ENCODE measurements at places on chromosomes 2 and 18. TPM values are rescaled to one million over a fixed set of nuclear protein-coding genes. Genes with fewer than 3 reads are reported as not detected.

DNA sequence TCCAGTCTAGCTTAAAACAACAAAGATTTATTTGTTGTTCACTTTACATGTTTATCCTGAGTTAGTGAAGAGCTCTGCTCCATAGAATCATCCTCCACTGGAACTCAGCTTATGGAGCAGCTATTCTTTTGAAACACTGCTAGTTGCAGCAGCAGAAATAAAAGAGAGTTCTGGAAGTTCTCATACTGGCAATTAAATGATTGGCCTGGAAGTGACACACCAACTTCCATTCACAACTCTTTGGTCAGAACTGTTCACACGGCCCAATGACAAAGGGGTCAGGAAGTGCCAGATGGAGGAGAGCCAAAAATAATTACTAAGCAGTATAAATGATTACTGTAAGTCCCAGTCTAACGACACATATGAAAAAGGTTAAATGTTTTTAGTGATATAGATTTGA is 39.1 kb downstream of the FBXO11 start:
- peak; percentile 8 for DNase-seq

DNA sequence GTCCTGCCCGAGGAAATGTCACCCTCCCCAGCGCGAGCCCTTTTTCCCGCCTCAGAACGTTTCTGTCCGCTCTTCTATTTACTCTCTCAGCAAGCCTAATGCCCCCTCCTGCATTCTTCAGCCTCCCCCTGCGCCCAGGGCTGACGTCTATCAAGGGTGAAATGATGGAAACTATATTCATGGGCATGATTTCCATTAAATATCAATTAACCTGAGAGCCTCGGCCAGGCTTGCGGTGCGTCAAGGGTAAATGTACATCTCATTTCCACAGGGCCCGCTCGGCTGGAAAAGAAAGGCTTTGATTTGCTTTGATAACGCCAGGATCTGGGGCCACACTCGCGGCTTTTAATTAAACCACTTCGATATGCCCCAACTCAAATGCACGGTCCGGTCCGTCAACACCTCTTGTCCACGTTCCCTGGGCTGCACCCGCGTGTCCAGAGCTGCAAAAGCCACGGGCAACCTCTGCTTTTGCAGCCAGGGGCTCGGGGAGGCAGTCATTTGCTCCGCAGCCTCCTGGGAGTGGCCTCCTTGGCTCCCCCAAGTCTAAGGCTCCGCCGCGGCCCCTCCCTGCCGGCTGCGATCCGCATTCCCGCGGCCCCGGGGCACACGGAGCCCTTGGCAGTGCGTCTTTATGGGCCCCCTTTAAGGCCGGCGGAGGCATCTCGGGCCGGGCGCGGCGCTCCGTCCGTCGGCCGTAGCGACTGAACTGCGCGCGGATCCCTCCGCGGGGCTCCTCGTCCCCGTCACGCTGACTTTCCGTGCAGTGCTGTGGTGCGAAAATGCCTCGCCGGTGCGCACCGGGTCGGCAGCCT is at the start of gene HOXD8:
Gene HOXD8 (plus strand): TSS at position 724 of the 815 bp plus-strand sequence. CDS start 662 bp downstream, outside the sequence.
- no peak for DNase-seq

DNA sequence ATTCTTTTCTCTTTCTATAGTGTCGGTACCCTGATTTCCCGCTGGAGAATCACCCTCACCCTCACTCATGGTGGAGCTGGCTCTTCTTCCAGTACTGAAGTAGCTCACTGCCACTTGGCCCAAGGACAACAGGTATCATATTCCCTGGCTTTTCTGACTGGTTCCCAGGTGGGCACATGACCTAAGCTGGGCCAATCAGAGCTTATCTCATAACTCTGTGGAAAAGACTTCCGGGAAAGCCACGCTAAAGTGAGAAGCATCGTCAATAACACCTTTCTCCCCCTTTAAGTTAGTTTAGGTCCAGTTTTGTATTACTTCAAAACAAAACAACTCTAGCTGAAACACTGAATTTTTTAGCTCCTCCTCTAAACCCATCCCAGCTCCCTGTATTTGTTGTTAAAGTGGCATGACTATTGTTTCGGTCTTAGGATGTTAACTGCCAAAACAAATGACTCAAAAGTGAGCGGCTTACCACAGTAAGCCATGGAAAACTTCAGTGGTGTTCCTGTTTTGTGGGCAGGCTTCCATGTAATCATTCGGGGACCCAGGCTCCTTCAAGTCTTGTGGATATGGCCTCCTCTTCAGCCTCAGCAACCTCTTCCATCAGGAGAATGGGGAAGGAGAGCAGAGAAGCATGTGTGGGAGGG is 137.4 kb upstream of the DLX2 start:
- no peak for DNase-seq

DNA sequence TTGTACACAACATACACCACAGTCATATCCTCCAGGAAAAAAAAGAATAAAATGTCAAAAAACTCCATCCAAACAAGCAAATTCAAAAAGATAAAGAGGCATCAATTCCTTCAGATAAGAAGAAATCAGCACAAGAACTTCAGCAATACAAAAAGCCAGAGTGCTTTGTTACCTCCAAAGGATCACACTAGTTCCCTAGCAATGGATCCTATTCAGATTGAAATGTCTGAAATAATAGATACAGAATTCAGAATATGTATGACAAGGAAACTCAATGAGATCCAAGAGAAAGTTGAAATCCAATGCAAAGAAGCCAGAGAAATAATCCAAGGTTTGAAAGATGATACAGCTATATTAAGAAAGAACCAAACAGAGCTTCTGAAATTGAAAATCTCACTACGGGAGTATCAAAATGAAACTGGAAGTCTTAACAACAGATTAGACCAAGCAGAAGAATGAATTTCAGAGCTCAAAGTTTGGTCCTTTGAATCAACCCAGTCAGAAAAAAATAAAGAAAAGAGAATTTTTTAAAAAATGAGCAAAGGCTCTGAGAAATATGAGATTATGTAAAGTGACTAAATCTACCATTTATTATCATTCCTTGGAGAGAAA is 80.6 kb downstream of the TRABD2A start:
- DNase-seq, result no peak

DNA sequence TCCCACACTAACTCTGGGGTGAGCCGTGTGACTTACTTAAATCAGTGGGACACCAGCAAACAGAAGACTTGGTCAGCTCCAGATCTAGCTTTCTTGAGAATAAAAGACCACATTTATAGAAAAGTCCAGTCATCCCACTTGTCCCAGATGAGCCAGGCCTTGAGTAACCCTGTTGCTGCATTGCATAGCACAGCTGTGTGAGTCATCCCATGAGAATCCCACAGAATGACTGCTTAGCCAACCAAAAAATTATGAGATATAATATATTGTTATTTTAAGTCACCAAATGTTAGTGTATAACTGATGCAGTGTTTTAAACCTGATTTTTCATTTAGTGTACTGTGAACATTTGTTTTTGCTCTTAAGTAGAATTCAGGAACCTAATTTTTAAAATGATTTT is 94.2 kb upstream of the FSHR start:
- DNase-seq, result peak; percentile 28

- no peak for DNase-seq
Measured at GRCh38 chr2:156170929-156171328, 161.6 kb downstream of the NR4A2 start.

- no peak for DNase-seq
Measured at GRCh38 chr2:132703396-132703795, 33.4 kb upstream of the LYPD1 start.

GRCh38 chr18:74528913-74529312 is 5.4 kb upstream of the CNDP1 start:
- DNase-seq, result no peak

GRCh38 chr2:215651412-215651811 is 215.5 kb upstream of the FN1 start:
- DNase-seq, result no peak

DNA sequence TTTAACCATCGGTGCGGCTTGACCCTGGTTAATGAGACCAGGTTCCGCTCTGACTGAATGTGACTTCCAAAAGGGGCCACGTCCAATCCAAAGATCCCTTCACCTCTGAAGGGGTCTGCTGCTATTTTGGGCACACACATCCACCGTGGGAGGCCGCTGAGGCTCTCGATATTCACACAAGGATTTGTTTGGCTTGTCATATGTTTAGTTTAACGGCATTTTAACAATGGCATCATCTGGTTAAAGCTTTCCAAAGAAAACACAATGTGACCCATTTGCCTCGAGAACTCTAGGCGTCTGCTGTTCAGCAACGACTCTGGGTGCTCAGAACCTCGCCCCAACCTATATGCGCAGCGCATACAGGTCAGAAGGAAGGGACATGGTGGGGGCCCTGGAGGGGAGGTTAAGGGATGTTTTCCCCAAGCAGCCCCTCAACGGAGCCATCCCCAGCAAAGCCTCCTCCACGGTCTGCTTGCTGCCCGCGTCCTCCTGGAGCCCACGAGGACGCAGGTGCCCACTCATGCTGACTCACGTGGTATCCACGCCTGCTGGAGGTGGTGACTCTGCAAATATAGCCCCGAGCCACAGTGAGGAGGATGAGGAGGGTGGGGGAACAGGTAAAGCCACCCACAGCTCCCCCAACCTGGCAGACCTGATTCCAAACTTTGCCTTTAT is 260.3 kb downstream of the HDAC4 start:
- DNase-seq, result no peak

GRCh38 chr2:99238599-99238998 is 16.9 kb downstream of the LYG2 start:
- no peak for DNase-seq

DNA sequence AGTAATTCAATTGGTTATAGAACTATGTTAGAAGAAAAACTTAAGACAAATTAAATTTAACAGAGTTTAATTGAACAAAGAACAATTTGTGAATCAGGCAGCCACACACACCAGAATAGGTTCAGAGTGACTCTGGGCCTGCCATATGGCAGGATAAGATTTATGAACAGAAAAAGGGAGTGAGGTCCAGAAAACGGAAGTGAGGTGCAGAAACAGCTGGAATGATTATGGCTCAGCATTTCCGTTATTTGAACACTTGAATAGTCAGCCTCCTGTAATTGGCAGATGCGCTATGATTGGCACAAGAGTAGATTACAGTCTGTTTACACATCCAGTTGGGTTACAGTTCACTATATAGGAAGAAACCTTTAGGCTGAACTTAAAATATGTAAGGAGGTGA is 99.0 kb downstream of the MBD2 start:
- no peak for DNase-seq

GRCh38 chr2:42045352-42045751 is 2.5 kb upstream of the PKDCC start:
- DNase-seq, result no peak

DNA sequence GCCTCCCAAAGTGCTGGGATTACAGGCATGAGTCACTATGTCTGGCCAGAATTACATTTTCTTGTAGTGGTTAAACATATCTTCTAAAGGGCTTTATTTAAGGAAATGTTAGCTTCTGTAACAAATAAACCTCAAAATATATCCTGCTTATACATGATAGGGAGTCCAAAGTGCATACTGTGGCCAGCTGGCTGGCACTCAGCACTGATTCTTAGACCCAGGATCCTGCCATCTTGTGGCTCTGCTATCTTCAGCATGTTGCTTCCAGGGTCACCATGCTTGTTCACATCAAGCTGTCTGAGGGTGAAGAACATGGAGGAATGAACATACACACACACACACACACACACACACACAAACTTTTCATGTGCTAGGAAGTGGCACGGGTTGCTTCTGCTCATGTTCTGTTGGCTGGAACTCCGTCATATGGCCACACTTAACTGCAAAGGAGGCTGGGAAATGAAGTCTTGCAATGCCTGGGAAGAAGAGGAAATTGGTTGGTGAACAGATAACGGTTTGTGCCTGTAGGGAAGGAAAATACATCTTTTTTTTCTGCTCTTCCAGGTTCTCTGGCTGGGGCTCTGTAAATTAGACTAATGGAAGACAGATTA is 40.0 kb downstream of the NPPC start:
- no peak for DNase-seq

DNA sequence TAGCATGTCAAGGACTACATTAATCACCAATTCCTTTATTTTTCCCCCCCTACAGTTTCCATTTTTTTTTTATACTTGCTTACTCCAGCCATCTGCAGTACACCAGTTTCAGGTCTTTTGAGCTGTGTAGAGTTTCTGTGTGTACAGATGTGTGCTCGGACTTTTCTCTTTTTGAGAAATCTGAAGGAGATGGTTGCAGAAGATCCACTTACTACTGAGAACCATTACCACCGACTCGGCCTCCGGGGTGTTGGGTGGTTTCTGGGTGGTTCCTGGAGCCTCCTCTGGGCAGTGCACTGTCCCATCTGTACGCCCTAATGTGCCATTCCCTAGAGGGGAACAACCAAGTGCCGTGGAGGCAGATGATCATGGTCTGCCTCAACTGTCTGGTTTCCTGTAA is 15.4 kb upstream of the LYPD6B start:
- no peak for DNase-seq

- no peak for DNase-seq
Measured at GRCh38 chr2:164190700-164191099, 430.6 kb downstream of the GRB14 start.

GRCh38 chr2:240840435-240841060 is 20.5 kb upstream of the KIF1A start:
- DNase-seq, result peak; percentile 40

- no peak for DNase-seq
Measured at GRCh38 chr2:203705178-203705577, 1.3 kb upstream of the CD28 start.

DNA sequence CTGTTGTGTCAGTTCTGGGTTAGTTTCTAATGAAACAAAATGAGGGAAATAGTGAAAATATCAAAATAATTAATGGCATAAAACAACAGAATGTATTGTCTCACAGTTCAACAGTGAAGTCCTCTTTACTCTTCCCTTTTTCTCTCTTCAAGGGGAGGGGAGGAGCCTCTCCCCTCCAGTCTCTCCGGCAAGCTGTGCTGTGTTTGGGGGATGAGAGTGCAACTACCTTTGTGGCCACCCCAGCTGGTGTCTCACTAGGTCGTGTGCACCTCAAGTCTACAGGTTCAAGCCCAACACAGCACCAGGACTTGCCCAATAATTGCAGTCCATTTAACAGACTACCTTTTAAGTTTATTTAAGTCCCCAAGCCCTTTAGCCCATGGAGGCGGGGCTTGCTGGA is 271.7 kb upstream of the DOK6 start:
- no peak for DNase-seq

DNA sequence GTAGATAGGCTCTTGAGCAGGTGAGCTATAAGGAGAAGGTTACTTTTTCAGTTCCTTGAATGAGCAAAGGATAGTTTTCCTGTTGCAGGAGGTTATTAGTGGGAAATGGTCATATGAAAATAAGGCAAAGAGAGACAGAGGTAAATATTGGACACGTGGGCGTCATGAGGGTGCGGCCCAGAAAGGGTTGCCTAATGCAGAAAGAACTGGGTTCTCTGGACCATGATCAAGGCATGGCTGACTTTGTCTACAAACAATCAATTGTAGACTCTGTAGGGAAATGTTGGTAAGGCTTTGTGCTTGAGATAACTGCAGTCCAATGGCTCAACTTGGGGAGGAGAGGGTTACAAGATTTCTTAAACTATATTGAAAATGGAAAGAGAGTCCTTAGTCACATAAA is 585.8 kb downstream of the BCL11A start:
- DNase-seq, result no peak

ZNF804A gene
- 0.13 TPM for polyA plus RNA-seq

EML6 gene
- 26.8 TPM for polyA plus RNA-seq

MREG gene
- 2.5 TPM for polyA plus RNA-seq

PRKAG3 gene
- 32.9 TPM for polyA plus RNA-seq

TPGS2 gene
- 36.7 TPM for polyA plus RNA-seq

AGXT gene
- not detected for polyA plus RNA-seq

TSHZ1 gene
- polyA plus RNA-seq, result 22.7 TPM

NT5C1B gene
- 0.25 TPM for polyA plus RNA-seq

CLEC4F gene
- polyA plus RNA-seq, result 0.24 TPM

BARD1 gene
- 9.3 TPM for polyA plus RNA-seq

SEPTIN10 gene
- 75.9 TPM for polyA plus RNA-seq

MARCO gene
- 1.4 TPM for polyA plus RNA-seq

NOL4 gene
- polyA plus RNA-seq, result 0.09 TPM

CTAGE1 gene
- polyA plus RNA-seq, result not detected

UGT1A10 gene
- polyA plus RNA-seq, result not detected

ONECUT2 gene
- polyA plus RNA-seq, result 0.04 TPM

OSR1 gene
- 15.8 TPM for polyA plus RNA-seq

C2orf92 gene
- polyA plus RNA-seq, result 20.7 TPM
